ENCODE measurements at places on chromosomes 7 and 10.

- DNase-seq: no peak
Measured at GRCh38 chr10:84176351-84176750, 2.8 kb downstream of the GPR15LG start.

GRCh38 chr7:84394219-84394618 is 199.6 kb upstream of the SEMA3A start:
- DNase-seq: no peak

DNA sequence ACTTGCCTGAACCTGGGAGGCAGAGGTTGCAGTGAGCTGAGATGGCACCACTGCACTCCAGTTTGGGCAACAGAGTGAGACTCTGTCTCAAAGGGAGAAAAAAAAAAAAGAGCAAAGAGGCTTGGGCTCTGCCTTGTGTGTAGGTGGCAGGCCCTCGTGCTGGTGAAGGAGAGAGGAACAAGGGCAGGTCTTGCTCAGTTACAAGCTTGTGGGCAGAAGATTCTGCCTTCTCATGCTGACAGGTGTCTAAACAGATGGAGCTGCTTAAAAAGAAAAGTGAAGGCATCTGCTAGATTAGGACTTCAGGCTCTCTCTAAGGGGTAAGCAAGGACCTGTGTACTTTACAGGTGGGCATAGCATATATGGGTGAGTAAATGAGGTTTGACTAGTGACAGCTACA is 65.5 kb upstream of the TRIM8 start:
- no peak for DNase-seq

GRCh38 chr7:124667312-124668153 is 98.1 kb downstream of the GPR37 start:
- DNase-seq: no peak

GRCh38 chr7:20005081-20005480 is 212.1 kb downstream of the MACC1 start:
- DNase-seq: no peak

DNA sequence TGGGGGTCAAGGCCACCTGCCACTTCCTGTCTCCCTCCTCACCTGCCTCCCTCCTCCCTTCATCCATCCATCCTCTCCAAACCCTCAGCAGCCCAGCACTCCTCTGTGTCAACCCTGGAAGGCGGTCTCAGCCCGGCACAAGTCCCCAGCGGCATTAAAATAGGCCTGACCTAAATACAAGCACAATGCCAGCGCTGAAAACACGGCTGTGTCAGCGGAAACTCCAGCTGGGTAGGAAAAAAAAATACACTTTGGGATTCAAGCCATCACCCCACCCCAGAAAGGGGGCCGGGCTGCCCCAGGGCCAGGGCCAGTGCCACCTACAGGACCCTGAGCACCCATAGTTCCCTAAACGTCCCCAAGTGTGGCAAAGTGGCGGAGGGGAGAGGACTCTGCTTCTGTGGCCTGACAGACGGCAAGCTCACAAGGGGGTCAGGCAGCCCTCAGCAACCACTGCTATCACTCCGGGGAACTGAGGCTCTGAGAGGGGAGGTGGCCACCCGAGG is 22.7 kb upstream of the GTF2IRD1 start:
- DNase-seq: no peak

- DNase-seq: no peak
Measured at GRCh38 chr10:123746942-123747341, 80.8 kb downstream of the GPR26 start.

GRCh38 chr7:114988755-114989375 is 67.0 kb downstream of the MDFIC start:
- DNase-seq: peak; percentile 62

DNA sequence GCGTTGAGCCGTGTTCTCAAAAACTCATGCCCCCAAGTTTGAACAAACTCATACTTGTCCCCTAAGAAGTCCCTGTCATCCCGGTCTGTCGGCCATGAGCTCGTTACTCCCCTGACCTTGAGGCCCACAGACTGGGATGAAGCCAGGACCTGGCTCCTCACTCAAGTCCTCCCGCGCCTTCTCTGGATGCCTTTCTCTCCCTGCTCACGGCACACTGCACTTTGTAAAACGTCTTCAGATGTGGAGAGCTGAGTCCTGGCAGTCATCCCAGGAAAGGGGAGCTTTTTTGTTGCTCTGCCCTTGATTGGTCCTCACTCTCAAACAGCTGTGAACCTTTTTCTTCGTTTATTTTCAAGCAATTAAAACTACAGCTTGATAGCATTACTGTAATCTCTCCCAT is 110.8 kb downstream of the JAZF1 start:
- no peak for DNase-seq

GRCh38 chr7:158310924-158311666 is 276.5 kb downstream of the PTPRN2 start:
- DNase-seq: no peak

DNA sequence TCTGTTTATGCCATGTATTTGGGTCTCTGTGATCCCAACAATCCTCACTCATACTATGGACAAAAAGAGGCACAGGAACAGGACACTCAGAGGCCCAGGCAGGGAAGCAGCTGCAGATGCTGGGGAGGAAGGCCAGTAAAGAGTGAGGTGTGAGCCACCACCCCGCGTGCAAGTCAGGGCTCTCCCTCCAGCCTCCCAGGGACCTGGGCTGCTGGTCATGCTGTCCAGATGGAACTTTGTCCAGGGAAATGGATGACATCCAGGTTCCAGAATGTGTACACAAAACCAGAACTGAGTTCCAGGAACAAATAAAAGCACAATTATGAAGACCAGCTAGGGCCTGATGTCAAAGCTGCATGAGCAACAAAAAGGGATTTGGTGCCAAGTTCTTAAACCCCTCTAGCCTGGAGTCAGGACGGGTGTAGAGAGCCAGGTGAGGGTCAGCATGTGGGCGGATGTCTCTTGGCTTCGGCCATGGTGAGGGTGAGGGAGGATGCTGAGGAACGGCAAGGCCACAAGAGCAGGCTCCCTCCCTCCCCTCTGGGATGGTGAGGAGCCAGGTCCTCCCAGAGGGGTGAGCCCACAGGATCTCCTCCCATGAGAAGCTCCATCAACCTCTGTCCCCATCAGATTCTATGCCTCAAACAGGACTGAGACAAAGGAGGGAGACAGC is 739.7 kb downstream of the PARD3 start:
- no peak for DNase-seq

DNA sequence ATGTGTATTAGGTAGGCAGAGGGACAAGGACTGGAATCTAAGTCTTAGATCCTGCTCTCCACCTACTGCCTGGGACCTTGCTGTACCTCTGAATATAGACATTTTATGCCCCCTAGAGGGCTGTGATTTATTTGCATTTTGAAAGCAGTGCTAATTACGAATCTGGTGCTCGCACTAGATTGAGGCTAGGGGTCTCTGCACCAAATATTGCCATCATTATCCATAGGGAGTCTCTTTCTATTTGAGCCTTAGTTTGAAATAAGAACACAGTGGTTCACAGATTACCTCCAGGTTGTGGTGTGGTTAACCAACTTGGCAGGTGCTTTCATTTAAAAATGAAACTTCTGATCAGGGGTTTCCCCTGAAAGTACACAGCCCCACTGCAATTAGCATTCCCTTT is 41.8 kb downstream of the CNNM1 start:
- no peak for DNase-seq

DNA sequence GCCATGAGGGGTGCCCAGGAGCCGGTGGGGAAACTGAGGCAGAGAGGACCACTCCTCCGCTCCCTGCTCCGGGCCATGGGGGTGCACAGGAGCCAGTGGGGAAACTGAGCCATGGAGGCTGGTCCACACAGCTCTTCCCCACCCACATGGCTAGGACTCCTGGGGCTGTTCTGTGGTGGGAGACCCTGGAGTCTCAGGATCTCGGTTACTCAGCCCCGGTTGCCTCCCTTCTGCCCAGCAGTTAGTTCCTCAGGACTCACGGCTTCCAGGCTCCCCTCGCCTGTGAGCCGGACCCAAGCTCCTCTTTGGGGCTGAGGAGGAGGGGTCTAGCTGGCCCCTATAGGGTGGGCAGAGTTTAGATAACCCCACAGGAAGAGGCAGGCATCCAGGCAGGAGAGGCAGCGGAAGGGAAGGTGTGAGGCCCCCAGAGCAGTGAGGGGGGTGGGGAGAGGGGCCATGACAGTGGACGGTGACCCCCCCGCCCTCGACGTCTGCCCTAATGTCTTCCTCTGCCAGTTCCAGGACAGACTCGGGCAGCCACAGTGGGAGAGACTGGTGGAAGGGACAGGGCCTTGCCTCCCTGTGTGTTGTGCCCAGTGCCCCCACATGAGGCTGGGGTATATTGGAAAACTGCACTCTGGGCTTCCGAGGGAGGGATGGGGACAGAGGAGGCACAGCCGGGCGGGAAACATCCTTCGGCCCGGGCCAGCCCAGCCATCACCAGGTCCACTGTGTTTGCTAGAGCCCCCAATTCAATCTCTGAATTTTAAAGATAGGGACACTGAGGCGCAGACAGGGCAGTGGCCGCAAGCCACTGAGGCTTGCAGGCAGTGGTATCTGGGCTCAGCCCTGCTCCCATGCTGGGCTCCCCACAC is 4.3 kb downstream of the ELFN1 start:
- no peak for DNase-seq

- no peak for DNase-seq
Measured at GRCh38 chr7:30988351-30989005, 24.7 kb downstream of the GHRHR start.

DNA sequence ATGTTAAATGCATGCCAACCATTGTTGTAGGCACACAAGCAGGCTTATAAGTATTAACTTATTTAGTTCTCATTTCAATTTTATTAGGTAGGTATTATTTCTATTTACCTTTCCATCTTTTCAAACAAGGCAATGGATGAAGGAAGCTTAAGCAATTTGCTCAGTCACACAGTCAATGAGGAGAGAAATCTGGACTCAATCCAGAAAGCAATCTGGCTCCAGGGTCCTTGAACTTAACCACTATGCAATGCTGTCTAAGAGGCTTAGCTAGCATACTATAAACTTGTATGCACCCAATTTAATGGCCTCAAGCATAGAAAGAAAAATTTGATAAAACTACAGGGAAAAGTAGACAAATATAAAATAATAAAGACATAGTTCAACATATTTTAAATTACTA is 88.6 kb downstream of the VWDE start:
- no peak for DNase-seq

DNA sequence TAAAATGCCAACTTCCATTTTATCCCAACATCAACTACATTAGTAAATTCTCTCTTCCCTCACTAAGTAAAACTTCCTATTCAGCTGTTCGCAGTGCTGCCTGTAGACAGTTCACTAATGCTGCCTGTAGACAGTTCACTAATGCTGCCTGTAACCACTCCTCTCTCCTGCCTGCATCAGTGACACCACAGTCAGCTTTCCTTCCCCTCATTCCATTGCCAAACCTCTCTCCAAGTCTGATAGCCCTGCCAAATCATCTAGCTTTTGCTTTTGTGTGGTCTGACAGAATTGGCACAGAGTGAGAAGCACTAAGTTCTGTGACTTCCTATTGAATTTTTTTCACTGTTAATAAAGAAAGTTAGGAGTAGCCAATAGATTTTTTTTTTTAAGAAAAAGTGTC is 43.0 kb upstream of the MACC1 start:
- no peak for DNase-seq

- no peak for DNase-seq
Measured at GRCh38 chr7:150567169-150567568, at the start of gene GIMAP4. GIMAP4 (plus strand) TSS chr7:150567390; CDS start chr7:150569902, 2,512 bp downstream.

GRCh38 chr7:149196151-149196704 is 882 bp downstream of the ZNF282 start:
- no peak for DNase-seq

DNA sequence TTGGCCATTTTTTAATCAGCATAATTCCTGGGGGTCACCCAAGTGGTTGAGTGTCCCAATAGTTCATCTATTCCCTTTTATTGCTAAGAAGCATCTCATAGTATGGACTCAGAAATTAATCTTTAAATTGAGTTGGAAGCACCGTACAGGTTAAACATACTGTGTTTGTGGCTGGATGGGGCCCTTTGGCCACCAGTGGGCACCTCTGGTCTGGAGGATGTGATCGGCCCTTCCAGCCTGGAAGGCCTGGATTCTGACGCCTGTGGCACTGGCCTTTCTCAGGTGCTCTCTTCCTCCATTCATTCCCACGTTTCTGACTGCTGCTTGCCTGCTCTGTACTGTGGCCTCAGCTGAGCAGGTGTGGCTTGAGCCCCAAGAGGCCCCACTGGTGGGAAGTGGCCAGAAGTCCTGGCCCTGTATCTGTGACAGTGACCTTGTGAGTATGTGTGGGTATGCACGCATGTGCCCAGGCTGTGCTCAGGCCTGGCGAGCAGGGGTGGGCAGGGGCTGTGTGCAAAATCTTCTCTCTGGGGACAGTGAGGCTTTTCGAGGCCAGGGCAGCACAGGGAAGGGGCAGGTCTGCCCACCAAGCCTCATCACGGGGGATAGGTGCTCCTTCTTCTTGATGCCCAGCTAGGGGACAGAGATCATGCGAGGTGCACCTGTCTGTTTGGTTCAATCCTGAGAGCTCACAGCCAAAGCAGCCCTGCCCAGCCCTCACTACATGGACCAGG is 30.1 kb downstream of the LDB3 start:
- DNase-seq: no peak

- no peak for DNase-seq
Measured at GRCh38 chr10:3081383-3081981, 14.1 kb downstream of the PFKP start.

- DNase-seq: no peak
Measured at GRCh38 chr7:26700386-26700785, 164.0 kb downstream of the SKAP2 start.

DNA sequence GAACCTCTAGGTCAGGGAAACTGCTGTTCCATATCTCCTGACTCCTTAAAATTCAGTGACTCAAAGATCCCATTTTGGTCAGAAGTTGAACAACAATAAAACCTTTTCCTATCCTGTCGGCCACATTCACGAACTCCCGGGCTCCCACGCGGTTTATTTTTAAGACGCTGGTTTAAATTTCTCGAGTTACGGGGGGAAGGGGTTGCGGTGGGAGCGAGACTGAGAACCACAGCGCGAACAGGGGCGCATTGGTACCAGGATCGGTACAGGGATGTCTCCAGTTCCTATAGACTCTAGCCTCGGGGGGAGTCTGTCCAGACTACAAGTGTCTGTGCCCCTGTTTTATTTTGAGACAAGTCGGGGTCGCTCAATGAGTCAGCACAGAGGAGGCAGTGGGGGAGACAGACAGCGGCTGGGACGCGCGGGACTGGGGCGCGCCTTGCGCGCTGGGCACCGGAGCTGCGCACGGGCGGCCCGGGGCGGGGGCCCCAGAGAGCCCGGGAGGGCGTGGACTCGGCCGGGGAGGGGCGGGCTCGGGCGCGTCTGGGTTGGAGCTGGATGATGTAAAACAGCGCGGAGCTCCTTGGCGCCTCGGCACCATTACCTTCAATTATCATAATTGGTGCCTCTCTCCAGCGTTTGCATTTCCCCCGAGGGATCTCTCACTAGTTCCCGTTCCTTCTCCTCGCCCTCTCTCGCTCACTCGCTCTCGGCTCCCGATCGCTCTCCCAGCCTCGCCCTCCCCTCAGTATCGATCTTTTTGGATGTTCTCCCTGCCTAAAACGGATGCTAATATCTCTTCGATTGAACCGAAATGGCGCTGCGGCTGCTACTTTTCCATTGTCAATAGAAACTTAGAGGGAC is 8.7 kb upstream of the BAMBI start:
- DNase-seq: no peak
